ENCODE measurements at places on chromosomes 13 and 19.

GRCh38 chr13:42673677-42674076 lies 99.7 kb downstream of the TNFSF11 start:
- no peak for DNase-seq

- no peak for DNase-seq
These were observed 465.3 kb downstream of the COG6 start for GRCh38 chr13:40120781-40121180.

DNA sequence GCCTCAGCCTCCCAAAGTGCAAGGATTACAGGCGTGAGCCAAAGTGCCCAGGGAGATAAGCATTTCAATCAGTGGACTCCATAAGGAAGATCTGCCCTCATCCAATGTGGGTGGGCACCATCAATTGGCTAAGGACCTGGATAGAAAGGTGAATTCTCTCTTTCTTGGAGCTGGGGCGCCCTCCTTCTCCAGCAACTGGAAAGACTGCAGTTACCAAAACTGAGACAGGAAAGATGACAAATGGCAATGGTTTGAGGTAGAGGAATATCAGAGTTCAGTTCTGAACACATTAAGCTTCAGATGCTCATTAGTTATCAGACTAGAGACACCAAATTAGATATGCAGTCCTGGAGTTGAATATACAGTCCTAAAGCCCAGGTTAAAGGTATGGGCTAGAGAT lies 10.5 kb upstream of the ELF1 start:
- DNase-seq, result no peak

- DNase-seq, result peak; percentile 89
These were observed 58.3 kb downstream of the KLF2 start for GRCh38 chr19:16382775-16383543.

GRCh38 chr13:74560325-74560724 lies 426.1 kb upstream of the KLF12 start:
- no peak for DNase-seq

DNA sequence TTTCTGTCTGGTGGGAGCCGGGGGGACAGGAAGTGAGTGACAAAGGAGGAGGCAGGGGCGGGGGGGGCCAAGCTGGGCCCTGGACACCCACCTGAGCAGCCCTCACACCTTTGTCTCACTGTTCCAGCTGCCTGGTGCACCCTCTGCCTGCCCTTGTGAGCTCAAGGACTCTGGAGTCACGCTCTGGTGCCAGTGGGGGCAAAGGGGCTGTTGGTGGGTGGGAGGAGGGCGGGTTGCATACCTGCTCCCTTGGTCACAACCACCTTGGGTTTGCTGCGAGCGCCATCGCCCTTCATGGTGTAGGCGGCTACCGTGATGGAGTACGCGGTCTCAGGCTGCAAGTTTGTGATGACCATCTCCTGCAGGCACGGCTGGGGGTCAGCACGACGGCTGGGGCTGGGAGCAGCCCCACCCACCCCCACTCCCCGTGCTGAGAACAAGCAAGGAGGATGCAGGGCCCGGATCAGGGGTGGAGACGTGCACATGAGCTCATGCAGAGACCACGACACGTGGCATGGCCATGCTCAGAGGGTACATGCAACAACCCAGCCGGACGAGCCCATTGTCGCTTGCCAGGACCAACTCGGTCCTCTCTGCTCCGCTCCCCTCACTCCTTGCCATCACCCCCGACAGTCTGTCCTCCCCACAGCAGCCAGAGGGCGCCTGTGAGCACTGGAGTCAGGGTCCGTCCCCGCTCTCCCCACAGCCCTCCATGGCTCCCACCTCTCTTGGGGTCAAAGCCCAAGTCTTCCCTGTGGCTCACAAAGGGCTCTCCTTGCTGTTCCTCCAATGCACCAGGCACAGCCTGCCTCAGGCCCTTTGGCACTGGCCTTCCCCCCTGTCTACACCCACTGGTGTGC lies 114.9 kb downstream of the PTPRS start:
- DNase-seq, result no peak

DNA sequence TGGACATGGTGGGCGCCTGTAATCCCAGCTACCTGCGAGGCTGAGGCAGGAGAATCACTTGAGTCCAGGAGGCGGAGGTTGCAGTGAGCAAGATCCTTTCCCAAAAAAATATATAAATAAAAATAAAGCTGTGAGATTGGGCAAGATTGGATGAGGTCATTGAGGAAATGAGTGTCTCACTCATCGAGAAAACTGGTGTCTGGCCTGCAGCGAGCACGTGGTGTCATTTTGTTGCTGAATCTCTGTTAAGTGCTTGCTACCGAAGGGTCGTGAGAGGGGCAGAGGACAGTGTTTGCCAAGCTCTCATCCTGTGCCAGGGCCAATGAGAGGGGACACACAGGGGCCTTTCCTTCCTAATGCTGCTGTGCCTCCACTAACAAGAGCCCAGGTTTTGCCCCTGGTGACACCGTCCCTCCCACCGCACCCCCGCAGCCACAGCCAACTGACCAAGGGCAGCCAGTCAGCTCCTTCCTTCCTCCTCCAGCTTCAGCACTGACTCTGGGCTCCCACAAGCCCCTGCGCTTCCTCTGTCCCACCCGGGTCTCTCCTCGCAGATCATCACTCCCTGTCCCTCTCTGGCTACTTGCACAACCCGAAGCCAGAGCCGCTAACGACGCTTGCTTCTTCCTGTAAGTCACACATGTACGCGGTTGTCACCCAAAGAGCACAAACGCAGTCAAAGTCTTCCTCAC lies 3.2 kb downstream of the POLD1 start:
- DNase-seq, result peak; percentile 91

- DNase-seq, result no peak
These were observed 9.3 kb downstream of the TMEM143 start for GRCh38 chr19:48354332-48354992.

- DNase-seq, result peak; percentile 83
These were observed 1.1 kb upstream of the KCTD15 start for GRCh38 chr19:33795370-33796163.

GRCh38 chr13:73715911-73716510 lies 418.2 kb downstream of the KLF12 start:
- DNase-seq, result no peak

GRCh38 chr13:26075498-26075897 lies 23.7 kb upstream of the SHISA2 start:
- DNase-seq, result no peak

DNA sequence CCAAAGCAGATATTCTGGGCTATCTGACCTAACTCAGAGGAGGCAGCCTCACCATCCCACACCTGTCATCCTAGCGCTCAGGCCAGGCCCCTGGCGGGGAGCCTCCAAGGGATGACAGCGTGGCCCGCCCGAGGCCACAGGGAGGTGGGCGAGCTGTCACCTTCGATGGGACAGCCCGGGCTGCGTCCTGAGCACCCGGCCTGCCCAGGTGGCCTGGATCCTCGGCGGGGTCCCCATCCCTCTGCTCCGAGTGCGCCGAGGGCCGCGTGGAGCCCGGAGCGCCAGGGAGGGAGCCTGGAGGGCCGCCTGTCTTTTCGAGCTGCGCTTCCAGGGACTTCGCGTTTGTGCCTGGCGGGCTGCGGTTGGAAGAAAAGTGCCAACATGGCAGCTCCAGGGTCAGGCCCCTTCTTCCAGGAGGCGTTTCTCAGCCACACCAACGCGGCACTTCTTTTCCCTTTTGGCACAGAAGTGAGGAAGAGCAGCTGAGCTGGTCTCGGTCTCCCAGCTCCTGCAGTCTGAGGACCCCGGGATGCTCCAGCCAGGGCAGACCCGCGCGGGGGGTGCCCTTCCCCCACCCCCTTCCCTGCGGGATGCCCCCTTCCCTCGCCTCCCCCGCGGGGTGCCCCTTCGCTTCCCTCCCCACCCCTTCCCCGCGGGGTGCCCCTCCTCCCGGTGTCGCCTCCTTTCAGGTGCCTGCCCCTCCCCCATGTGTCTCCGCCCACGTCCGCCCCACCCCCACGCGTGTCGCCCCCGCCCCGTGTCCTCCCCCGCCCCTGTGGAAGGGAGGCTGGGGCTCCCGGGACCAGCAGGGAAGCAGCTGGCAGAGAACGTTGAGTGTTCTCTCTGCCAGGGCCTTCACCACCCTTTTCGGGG lies 42.3 kb downstream of the GJA3 start:
- DNase-seq, result peak; percentile 52

DNA sequence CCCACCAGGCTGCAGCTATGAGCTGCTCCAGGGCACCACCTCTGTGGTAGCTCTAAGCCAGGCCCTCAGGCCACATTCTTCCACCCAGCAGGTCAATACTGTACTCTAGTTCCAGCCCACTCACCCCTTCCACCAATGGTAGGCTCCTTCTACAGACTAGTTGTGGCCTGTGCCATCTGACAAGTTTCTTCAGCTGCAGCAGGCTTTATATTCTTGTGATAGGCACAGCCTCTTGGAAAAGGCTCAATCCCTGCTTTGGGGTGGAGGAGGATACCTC lies 8.5 kb downstream of the MICU2 start:
- DNase-seq, result no peak

DNA sequence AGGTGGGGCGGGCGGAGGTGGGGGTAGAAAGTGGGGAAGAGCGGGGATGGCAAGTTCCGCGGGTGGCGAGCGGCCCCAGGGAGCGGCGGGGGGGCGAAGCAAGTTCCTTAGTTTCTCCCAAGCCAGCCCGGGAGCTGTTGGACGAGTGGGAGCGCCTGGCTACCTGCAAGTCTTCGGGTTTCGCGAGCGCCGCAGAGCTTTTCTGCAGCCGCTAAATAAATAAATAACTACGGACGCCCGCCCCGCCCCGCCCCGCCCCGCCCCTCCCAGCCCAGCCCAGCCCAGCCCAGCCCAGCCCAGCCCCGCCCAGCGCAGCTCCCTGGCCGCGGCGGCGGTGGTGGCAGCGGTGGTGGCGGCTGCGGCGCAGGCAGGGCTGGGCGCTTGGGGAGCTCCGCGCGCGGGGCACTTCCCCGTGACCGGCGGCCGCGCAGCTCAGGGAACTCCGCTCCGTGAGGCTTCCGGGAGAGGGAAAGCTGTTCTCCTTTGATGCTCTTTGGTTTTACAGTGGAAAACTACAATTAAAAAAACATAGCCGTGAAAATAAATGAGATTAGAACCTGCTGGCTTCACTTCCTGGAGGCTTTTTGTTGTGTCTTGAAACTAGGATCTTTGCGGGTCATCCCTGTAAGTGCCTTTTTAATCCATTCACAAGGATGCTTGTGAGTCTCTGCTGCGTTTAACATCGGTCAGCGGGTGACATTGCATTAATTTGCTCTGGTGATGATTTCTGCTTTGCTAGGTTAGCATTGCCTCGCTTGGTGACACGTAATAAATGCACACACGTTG lies at the start of gene UBE2L5:
UBE2L5 (plus strand) TSS at position 440 of the 786 bp plus-strand sequence. CDS start 5,498 bp downstream, outside the sequence.
- peak; percentile 95 for DNase-seq

GRCh38 chr13:22120646-22121045 lies 449.8 kb downstream of the FGF9 start:
- no peak for DNase-seq

DNA sequence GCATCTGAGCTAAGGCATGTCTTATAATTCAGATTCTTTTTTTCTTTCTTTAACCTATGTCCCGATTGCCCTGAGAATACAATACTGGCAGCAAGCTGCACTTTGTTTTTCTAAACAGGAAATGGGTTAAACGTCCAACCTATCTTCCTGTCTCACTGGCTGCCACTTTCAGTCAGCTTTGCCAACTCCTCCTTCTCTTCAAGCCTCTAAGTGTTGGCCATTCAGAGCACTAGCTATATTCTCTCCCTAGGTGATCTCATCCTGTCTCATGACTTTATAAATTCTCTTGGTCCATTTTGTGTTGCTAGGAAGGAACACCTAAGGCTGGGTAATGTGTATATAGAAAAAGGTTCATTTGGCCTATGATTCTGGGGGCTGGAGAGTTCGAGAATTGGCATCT lies 109.5 kb upstream of the TSC22D1 start:
- DNase-seq, result no peak

DNA sequence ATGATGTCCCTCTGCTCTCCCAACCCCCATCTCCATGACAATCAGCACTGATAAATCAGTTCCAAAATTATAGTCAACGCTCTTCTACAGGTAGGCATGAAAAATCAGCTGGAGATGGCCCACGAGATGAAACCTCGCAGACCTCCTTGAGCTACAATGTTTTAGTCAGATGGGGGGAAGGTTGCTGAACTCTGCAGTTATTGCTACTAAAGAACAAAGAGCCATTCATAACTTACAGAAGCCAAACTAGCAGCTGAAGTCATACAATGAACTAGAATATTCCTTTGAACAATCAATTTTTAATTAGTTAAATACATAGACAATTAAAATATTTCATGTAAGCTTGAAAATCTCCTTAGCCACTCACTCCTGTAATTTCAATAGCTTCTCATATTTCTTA lies 179.2 kb downstream of the NHLRC3 start:
- DNase-seq, result no peak

- no peak for DNase-seq
These were observed 60.4 kb downstream of the DPF1 start for GRCh38 chr19:38163419-38164290.

DNA sequence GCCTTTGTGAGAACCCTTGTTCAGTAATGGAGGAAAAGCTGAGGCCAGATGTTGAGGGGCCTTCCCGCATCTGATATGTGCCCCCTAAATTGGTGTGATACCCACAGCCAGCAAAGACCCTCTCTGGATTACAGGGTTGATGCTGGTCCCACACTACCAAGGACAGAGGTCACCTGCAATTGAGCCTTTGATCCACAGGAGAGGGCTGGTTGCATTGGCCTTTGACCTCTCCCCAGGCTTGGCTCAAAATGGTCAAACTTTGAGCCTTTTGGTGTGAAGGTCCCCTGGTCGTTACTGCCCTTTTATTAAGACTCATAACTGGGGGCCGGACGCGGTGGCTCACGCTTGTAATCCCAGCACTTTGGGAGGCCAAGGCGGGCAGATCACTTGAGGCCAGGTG lies 8.4 kb upstream of the MRPL4 start:
- DNase-seq, result no peak

GRCh38 chr13:100517728-100518127 lies 70.9 kb downstream of the GGACT start:
- peak; percentile 34 for DNase-seq

DNA sequence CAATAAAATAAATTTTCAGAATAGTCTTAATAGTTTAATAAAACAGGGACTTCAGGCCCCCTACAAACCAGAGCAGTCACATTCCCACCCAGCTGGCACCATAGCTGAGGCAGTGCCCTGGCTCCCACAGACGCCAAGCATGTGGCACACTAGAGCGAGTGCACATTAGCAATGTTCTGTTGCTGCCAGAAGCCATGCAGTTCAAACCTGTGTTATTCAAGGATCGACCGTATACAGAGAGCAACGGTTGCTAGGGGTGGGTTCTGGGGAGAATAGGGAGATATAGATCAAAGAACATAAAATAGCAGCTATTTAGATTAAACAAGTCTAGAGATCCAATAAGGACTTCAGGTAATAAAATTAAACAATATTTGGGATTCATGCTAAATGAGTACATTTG lies 419.3 kb upstream of the KLHL1 start:
- DNase-seq, result no peak

DNA sequence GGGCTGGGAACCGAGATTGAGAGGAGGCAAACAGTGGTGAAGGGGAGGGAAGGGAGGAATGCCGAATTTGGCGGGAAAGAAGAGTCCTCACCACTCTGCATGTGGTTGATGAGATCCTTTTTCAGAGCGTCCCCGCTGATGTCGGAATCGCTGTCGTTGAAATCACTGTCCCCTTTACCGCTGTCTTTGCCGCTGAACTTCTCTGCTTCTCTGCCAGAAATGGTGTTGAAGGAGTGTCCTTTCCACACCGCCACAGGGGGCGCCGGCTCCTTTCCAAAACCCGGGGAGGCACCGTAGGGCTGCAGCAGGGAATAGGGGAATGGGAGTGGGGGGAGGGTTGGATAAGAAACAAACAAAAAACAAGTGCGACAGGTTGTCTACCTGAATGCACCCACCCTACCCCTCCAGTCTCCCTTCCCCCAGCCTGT lies 3.1 kb downstream of the PCDH8 start:
- DNase-seq, result no peak

Measured in suppressor macrophage (primary cell).